Dermis microvascular lymphatic vessel endothelial cell (primary cell): ENCODE measurements at places on chromosomes 7 and 10. TPM values are rescaled to one million over a fixed set of nuclear protein-coding genes. Genes with fewer than 3 reads are reported as not detected.

DNA sequence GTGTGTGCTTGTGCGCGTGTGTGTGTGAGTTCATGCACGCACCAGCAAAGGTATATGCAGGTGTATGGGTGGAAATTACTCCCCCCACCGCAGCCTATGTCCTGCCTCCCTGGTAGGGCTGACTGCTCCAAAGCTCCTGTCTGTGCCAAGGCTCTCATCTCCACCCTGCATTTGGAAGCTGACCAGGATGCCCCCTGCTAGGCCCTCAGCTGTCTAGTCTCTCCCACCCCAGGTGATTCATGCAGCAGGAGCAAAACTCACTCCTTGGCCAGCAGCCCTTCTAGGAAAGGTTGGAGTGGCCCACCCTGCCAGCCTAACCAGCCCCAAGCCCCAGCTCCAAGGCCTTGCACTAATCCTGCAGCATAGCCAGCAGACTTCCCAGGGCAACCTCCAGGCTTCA lies 148.4 kb downstream of the GRID1 start:
- no peak for DNase-seq

DNA sequence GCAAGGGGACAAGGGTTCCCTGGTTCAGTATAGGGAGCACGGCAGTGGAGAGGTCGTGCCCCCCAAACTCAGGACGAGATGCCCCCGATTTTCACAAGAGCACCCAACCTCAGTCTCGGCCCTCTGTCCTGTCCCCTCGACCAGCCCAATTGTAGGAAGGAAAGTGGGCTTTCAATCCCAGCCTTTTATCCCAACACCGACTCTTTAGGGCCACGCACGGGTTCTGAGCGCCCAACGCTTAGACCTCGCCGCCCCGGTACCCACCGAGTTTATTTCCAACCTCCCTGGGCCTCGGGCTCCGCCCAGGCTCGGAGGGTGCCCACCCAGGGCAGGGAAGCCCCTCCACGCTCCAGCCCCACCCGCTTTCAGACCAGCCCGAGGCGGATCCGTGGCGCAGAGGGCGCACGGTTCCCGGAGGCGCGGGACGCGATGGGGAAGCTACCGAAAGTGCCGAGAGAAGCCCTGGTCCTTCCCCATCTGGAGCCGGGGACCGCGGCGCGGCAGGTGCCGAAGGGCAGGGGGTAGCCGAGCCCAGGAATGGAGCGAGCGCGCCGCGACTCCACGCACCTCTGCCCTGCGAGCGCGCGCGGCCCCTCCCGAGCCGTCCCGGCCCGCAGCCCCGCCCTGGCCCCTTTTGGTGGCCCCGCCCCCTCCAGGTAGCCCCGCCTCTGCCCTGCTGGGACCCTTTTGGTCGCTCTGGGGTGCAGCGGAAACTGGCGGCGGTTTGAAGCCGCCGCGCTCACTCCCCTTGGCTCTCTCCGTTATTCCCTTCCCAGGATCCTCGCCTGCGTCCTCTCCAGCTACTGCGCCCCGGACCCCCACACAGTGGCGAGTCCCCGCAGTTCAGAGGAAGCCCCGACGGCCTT lies 20.4 kb downstream of the GRID2IP start:
- DNase-seq = no peak

DNA sequence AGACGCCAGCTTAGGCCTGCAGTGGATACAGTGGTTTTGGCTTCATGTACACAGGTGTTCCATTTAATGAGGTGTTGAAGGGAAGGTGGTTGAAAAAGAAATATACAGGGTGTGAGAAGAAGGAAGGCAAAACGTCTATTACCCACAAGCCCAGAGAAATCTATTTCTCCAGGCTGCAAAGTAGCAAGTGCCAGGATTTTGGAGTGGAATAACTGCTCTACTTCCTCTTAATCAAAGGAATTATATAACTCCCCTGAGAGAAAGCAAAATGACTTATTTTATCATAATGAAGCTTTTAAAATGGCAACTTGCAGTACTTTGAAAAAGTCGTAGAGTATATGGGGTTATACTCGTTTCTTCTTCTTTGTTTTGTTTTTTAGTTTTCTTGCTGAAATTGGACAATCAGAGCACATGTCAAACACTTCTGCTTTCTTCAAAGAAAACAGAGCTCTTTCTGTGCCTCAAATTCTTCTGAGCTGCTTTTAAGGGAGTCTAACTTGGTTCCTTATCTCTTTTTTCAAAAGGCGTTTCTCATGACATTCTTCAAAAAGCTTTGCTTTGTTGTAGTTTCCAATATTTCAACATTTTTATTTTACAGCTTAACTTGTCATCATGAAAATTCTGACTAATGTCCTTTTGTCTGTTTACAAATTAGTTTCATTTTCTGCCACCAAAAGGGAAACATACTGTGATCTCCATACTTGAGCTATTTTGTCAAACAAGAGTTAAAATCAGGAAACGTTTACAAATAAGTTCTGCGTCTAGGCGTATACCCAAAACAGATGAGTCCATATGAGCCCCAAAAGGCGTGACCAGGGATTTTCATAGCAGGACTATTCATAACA lies 289.7 kb downstream of the FRMD4A start:
- DNase-seq = no peak

DNA sequence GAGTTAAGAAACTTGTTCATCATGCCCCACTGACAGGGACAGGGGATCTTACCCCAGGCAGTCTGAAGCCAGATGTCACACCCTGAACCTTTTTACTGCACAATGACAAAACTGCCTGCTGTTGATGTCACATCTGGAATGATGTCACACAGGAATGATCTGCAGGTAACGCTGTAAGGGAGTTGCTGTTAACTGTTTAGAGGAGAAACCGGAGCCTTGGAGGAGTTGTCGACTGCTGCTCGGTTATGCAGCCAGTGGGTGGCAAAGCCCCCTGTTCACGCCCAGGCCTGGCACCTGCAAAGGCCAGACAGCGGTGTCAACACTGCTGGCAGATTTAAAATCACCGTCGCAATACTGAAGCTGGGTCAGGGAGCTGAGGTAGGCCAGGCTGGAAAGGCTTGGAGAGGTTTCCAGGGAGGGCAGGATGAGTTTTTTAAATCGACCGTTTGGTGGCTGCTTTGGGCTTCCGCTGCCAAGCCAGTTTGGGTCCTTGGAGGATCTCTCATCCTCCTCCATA lies 10.0 kb upstream of the SLIT1 start:
- DNase-seq = no peak

- no peak for DNase-seq
These were observed 577.3 kb upstream of the GALNT17 start for GRCh38 chr7:70554646-70555045.

- no peak for DNase-seq
These were observed 103.8 kb downstream of the PDGFA start for GRCh38 chr7:415646-416525.

GRCh38 chr7:129127154-129127553 lies 17.4 kb upstream of the TSPAN33 start:
- DNase-seq = no peak

GRCh38 chr7:92698237-92698841 lies 108.1 kb upstream of the FAM133B start:
- DNase-seq = peak; percentile 91

DNA sequence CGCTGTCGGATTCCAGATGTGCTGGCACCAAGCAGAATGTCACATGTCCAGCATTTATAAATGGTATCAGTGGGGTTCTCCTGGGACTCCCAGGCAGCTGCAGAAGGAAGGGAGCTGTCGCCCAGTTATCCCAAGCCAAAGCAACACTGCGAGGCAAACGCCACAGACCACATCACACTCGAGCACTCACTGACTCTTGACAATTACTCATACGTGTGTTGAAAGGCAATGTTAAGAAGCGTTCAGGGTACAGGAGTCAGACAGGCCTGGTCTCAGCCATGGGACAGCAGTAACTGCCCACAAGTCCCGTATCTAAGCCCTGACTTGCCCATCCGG lies 113.4 kb downstream of the DIP2C start:
- no peak for DNase-seq

GRCh38 chr7:156156734-156157408 lies 344.6 kb upstream of the SHH start:
- DNase-seq = no peak

DNA sequence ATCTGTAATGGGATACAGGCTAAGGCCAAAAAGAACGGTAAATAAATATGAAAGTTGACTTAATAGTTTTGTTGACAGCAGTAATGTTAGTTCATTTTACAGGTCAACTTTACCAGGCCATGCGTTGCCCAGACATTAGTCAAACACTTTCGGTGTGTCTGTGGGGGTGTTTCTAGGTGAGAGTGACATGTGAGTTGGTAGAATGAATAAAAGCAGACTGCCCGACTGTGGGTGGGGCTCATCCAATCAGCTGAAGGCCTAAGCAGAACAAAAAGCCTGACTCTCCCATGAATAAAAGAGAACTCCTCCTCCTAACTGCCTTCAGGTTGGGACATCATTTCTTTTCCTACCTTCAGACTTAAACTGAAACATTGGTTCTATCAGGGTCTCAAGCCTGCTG lies 132.3 kb downstream of the MTPAP start:
- DNase-seq = no peak

DNA sequence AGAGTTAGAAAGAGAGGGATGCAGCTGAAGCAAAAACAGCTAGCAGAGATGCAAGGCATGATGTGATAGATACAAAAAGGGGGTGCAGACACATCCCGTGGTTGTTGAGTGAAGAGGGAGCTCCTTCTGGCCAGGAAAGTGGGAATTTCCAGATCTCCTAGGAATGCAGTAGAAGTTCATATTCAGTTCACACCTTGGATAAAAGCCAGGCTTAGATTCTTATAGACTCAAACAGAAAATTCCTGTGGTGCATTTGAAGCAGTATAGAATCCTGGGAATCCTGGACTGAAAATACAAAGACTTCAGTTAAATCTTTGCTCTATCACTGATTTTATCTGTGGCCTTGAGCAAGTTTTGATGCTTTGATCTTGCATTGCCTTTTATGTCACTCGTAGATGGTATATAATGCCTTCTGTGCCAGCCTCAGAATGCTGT lies 33.9 kb downstream of the SGPL1 start:
- no peak for DNase-seq

GRCh38 chr10:110456046-110456445 lies 41.7 kb upstream of the DUSP5 start:
- DNase-seq = peak; percentile 71

GRCh38 chr7:54995610-54996363 lies 23.0 kb upstream of the EGFR start:
- DNase-seq = no peak

DNA sequence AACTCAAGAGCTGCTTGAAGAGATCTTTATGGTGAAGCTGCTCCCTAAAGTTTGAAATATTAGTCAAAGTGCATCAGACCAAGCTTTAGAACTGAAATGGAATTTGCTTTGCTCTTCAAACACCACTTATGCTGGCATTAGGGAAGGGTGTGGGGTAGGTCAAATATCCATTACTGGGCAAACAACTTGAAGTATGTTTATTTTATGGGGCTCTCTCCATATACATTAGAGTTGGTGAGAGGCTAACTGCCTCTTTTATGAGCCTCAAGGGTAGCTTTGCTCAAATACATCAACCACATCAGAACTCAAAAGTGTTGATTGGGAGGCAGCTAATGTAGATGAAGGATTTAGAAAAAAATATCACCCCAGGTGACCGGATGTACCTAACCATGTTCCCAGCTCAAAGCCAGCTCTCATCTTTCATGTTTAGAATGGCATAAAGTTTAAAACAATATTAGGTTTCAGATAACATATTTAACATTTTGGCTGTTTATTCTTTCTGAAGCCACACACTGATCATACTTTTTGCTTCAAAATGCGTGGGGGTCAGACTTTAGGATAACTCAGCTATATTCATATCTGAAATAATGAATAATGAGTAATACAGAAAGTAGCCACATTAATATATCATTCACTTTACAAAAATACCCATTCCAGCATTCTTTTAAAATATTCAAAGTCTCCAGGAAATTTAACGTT lies 318.6 kb downstream of the PTEN start:
- no peak for DNase-seq

GRCh38 chr10:923844-924523 lies 7.5 kb downstream of the LARP4B start:
- DNase-seq = no peak

GRCh38 chr10:60414877-60415585 lies 25.4 kb upstream of the ANK3 start:
- no peak for DNase-seq

GRCh38 chr10:57314046-57314445 lies 953.0 kb upstream of the ZWINT start:
- DNase-seq = no peak

DNA sequence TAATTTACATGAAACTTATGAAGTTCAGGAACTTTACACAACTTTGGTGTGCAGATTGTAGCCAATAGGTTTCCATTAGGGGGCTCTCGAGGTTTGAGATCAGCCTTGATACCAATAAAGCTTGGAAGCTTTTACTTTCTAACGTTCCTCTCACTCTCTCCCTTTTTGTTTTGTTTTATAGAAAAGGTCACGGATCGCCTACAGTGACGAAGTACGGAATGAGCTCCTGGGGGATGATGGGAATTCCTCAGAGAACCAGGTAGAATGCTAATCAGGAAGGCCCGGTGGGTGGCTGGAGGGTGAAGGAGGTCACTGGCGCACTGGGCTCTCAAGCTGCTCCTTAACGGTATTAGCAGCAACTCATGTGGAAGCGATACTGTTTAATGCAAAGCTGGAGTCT lies 79.9 kb downstream of the VTI1A start:
- no peak for DNase-seq

GRCh38 chr10:10270126-10271050 lies 747.3 kb upstream of the CELF2 start:
- no peak for DNase-seq

- peak; percentile 52 for DNase-seq
These were observed 29.4 kb upstream of the CLDN3 start for GRCh38 chr7:73799282-73800141.

STEAP1B gene
- 2.9 and 10.9 TPM in 2 replicates for total RNA-seq

DPYSL4 gene
- 5.6 and 5.8 TPM in 2 replicates for total RNA-seq

MEOX2 gene
- 2.1 and 3.1 TPM in 2 replicates for total RNA-seq

GPR22 gene
- not detected in 2 replicates for total RNA-seq

TMEM140 gene
- 18.5 and 49.4 TPM in 2 replicates for total RNA-seq

ZNF518A gene
- 8.2 and 11.5 TPM in 2 replicates for total RNA-seq

MSANTD7 gene
- total RNA-seq = 17.1 and 18.1 TPM in 2 replicates

CFAP69 gene
- total RNA-seq = 0.63 and 0.90 TPM in 2 replicates

TACC2 gene
- total RNA-seq = 3.4 and 3.7 TPM in 2 replicates

NKX2-3 gene
- not detected in 2 replicates for total RNA-seq

CCDC3 gene
- total RNA-seq = 0.13 and 1.5 TPM in 2 replicates

EPO gene
- total RNA-seq = not detected in 2 replicates
